ENCODE measurements at places on chromosomes 12 and 14. TPM values are rescaled to one million over a fixed set of nuclear protein-coding genes. Genes with fewer than 3 reads are reported as not detected.

Gene ERO1A
- 95.3 TPM for total RNA-seq

Gene CIROP
- not detected for total RNA-seq

Gene KRT80
- total RNA-seq = 5.3 TPM

Gene KCNJ8
- not detected for total RNA-seq

Gene ENDOU
- 0.34 TPM for total RNA-seq

Gene ASCL1
- not detected for total RNA-seq

Gene CPM
- 2.8 TPM for total RNA-seq

Gene FANCM
- total RNA-seq = 7.6 TPM

Gene CISTR
- total RNA-seq = not detected

Gene PLEKHD1
- total RNA-seq = not detected
